GM23248 (cell line): ENCODE measurements at places on chromosomes 7 and 10. TPM values are rescaled to one million over a fixed set of nuclear protein-coding genes. Genes with fewer than 3 reads are reported as not detected.

DNA sequence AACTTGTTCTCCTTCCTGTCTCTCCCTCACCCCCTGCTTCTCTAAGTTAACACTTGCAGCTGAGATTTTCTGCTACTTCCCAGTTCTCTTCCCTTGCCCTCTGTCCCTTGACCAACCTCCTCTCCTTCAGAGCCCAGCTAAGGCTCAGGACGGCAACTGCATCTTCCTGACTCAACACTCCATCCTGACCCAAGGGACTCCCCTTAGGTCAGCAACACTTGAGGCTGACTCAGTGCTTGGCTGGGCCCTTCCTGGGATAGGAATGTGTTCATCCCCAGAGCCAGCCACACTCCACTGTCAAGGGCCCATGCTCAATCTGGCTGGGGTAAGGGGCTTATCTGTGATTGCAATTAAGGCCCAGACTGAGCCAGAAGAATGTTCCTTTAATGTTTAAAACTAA lies 3.4 kb downstream of the CALHM2 start:
- DNase-seq: peak; percentile 97

DNA sequence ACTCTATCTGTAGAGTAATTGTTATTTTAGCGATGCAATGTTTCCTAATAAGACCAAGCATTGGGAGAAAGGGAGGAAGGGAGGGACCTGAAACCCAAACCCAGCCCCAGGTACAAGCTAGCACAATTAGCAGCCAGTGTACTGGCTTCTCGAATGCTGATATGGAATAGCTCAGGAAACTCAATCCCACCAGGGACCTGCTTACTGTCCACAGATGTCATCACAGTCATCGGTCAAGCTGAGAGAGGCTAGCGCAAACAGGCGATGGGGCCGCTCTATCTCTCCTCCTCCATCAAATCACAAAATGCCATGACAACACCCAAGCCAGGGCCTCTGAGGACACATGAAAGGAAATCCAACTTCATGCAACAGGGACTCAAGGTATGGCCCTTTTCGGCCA lies 192.1 kb downstream of the KCNMA1 start:
- DNase-seq: no peak

DNA sequence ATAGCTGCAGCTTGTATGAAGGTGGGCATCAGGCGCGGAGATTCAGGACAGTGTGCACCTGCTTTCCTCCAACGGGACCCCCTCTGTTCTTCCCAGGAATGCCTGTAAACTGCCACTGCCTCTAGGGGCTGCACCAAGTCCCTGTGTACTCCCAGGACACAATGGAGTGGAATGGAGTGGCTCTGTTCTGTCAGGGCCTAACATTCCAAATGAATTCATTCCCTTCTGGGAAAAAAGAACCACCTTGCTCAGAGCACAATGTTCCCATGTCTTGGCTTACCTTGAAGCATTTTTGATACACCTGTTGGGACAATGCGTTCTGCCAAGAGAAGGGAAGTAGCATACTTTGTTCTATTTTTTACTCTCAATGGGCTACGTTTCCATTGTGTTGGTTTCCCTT lies 339.4 kb downstream of the FRMD4A start:
- DNase-seq: no peak

GRCh38 chr7:55966851-55967250 lies 2.5 kb downstream of the NIPSNAP2 start:
- no peak for DNase-seq

- DNase-seq: no peak
Observed at GRCh38 chr10:6463366-6463765, 116.7 kb downstream of the PRKCQ start.

CELF2 gene
- 10.6 and 14.4 TPM in 2 replicates for total RNA-seq

FAM237B gene
- not detected in 2 replicates for total RNA-seq
